Peyer's patch (tissue), 4 donors: ENCODE measurements at places on chromosomes 6 and 20. TPM values are rescaled to one million over a fixed set of nuclear protein-coding genes. Genes with fewer than 3 reads are reported as not detected.

DNA sequence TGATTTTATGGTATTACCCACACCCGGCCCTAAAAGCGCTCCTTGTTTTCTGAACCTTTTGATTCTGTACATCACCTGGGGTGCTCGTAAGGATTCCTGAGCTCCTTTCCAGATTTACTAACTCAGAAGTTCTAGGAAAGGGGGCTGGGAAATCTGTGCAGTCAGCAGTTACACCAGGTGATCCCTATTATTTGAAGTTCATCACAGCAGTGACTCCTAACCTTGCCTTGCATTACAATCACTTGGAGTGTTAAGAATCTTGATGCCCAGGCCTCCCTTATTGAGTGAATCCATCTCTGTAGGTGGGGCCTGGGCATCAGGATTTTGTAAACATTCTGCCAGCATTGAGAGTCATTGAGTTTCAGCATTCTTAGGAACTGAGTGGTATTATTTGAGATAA, 44.7 kb downstream of the BMP6 start:
- no peak for DNase-seq

GRCh38 chr20:7232796-7233195, 465.3 kb downstream of the BMP2 start:
- DNase-seq: no peak

GRCh38 chr6:26009817-26010216, 47.2 kb downstream of the TRIM38 start:
- no peak for DNase-seq

GRCh38 chr20:63225082-63225454, 9.1 kb upstream of the YTHDF1 start:
- DNase-seq: no peak

DNA sequence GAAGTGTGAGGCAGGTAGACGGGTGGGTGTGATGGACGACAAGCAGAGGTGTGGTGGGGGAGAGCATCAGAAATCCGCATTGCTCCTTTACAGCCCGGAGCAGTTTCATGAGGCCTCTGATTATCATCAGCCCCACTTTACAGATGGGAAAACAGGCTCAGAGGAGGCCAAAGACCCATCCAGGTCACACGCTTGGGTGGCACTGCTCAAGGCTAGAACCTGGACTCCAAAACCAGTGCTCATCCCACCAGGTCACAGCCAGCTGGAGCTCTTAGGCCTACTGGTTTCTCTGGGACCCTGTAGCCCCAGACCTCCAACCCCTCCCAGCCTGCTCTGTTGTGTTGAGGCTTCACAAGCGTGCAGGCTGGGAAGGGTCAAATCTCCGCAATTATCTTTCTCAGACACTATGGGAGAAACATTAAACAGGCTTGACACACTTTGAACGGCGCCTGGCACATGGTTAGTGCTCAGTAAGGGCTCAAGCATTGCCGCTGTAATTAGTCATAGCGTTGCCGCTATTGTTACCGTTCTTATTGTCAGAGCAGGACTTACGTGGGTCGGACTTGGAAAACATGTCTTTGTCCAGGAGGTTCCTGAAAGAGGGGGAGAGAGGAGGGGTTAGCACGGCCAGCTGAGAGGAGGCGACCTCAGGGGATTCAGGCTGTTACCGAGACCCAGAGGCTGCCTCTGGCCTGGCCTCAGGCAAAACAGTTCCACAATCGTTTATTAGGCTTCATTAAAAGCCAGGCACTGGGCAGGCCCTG, 16.6 kb downstream of the CPNE5 start:
- DNase-seq: no peak

DNA sequence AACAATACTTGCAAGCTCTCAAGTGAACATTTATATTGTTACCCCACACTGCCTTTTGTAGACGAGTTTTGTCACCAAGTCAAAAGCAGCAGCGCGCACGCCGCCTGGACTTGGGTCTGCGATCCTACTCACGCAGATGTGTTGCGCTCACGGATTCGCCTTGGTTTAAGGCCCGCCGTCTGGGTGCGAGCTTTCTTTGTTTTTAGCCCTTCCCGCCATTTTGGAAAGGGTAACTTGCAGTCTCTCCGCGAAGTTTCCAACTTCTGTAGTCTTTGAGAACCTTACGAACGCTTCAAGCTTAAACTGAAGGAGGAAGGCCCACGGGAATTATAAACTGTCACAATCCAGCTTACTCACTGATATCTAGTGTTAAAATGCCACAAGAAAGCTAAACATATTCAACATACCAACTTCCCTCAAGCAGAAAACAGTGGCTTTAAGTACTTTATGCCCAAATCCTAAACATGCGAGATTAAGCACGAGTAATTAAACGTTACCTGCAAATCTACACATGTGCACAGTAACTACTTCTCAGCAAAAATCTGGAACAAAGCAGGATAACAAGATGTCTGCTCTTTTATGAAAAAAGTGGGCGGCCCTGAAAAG, 80.4 kb upstream of the BTN3A2 start:
- DNase-seq: peak; percentile 73

DNA sequence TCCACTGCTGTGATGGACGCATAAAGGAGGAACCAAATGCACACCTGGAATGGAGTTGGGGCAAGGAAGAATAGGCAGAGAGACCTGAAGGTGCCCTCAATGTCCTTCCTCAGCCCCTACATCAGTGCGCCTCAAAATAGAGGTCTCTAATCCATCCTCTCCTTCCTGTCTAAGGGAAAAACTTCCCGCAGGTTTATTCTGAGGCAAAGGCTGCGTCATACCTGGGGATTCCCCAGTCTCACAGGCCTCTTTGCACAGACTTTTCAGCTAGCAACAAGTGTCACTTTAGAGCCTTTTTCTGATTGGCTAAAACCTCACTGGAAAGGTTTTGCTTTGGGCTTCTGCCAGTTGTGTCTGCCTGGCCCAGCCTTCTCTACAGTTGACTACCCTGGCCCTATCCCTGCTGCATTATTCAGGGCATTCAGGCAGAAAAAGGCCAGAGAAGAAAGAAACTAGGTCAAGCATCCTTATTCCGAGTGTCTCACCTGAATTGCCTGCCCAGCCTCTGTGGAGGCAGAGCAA, 1.8 kb upstream of the HLA-DQB1 start:
- peak; percentile 77 for DNase-seq

GRCh38 chr6:44972709-44973108, 355.4 kb upstream of the RUNX2 start:
- no peak for DNase-seq

- DNase-seq: peak; percentile 68
Observed at GRCh38 chr6:21501021-21501354, 92.6 kb upstream of the SOX4 start.

DNA sequence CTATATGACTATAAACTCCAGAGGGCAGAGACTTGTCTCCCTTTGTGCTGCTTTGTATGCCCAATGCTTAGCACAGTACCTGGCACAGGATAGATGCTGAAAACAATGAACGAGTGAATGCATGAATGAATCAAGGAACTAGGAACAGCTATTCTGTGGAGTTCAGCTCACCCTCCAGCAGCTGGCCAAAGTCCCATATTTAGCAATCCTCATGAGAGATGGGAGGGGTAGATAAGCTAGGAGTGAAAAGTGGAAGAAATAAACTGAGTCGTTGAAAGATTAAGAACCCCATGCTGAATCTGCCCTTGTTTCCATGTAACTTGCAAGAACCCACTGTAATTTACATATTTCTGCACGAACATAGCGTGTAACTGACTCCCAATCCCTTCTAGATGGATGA, 106.5 kb downstream of the MAFB start:
- no peak for DNase-seq

DNA sequence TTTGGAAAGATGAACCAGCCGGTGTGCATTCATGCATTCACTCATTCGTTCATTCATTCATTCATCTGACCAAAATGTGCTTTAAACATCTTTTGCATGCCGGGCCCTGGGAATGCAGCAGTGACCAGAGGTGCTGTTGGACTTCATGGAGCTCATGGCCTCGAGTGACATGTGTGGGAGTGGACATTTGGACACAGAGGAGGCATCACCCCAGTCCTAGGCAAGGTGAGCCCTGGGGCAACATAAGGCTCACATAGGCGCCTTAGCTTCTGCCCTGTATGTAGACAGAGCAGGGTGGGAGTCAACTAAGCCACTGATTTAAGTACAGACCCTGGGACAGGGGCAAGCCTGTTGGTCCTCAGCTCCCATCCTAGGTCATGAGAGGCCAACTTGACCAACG, 71.6 kb downstream of the STK35 start:
- no peak for DNase-seq

DNA sequence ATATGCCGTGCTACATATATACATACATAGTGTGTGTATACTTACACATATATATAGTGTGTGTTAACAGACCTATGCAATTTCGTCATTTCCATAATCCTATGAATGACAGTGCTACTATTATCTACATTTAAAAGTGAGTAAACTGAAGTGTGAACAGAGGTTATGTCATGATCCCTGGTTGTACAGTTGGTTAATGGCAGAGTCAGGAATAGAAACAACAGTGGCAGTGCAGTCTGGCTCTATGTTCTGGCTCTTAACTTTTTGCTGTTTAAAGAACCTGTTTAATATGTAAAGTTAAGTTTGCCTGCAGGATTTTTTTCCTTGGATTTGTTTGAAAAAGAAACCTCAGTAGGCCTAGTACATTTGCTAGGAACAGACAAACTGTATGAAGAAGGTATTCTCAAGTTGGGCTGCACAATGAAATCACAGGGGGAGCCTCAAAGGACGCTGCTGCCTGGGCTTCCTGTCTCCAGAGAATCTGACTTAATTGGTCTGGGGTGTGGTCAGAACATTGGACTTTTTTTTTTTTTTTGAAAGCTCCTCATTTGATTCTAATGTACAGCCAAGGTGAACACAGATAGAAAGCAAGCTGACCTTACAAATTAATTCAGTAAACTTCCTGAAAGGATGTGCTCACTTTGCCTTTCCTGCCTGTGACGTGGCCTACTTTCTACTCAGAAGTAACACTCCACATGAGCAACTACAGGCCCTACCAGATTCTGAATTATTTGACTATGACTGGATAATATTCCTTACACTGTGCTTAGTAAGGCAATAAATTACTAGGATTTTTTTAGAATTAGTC, 29.4 kb downstream of the PLCB1 start:
- no peak for DNase-seq

DNA sequence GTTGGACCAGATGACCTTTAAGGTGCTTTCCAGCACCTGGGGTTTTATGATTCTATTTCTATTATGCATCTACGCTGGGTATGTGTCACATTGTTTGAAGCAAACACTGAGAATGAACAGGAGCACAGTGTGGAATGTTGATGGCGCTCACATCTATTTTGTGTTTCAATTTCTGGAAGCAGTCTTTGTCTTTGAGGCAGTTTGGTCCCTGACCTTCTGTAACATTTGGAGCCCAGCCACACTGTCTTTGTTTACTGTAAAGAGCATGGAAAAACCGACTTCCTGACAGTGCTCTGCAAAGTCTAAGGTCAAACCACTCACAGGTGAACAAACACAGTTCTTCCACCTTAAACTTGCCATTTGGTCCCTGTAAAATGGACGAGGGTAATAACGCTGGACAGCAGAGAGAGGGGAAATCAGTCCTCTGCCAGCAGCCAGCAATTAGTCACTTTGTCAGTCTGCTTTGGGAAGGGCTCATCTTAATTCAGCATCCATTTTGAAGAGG, 155.5 kb downstream of the PRL start:
- no peak for DNase-seq

DNA sequence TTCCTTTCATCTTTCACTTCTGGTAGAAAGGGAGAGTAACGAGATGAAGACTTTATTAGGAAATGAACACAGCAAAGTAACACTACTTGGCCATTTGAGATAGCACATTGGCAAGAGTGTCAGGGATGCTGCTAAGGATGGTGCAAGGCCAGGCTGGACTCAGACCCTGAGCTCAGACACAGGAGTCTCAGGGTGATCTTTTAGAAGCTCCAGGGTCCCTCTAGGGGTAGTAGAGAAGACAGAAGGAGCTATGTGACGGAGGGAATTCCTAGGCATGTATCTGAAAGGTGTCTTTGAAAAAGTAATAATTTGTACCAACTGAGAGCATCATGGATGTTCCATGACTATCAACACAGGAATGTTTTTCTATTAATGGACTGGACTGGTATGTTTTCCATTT, 436.5 kb downstream of the DHX35 start:
- no peak for DNase-seq

- no peak for DNase-seq
Observed at GRCh38 chr6:154292066-154292465, 64.5 kb downstream of the IPCEF1 start.

Gene KCNS1
- total RNA-seq: not detected

Gene RSPO4
- total RNA-seq: not detected

Gene HTR1E
- total RNA-seq: not detected

Gene NELFCD
- total RNA-seq: 39.6 TPM

Gene MYH7B
- 1.2 TPM for total RNA-seq

Gene SGK2
- total RNA-seq: 160 TPM
